ENCODE measurements at places on chromosomes 3 and 15.

GRCh38 chr3:182490596-182491491 lies 302.5 kb upstream of the ATP11B start:
- DNase-seq: peak; percentile 25

GRCh38 chr3:53030619-53031449 lies 15.0 kb downstream of the SFMBT1 start:
- peak; percentile 42 for DNase-seq

DNA sequence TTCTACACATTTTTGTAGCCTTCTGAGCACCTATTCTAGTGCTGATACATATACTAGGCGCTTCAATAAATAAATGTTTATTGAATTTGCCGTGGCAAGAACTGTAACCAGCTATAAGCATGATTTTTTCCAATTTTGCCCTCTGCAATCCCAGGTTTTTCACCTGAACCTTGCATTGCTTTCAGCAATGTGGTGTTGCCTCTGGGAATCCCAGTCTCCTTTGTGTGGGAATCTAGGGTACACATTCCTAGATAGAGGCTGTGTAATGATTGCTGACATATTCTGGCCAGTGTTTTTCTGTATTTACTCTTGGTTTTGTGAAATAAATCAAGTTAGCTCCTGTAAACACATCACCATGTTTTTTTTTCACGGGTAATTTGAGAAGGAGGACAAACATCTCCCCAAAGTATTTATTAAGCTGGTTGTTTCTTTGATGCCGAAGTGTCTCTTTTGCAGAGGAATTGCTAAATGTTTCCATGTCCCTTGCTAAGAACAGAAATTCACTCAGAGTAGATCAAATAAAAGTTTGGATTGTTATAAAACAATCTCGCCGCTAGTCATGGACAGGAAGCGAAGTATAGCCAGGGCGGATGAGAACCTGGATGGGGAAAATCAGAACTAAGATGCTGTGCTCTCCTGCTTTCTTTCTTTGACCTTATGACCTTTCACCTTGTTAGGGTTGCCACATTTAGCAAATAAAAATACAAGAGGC lies 1.2 kb downstream of the CFAP91 start:
- no peak for DNase-seq

DNA sequence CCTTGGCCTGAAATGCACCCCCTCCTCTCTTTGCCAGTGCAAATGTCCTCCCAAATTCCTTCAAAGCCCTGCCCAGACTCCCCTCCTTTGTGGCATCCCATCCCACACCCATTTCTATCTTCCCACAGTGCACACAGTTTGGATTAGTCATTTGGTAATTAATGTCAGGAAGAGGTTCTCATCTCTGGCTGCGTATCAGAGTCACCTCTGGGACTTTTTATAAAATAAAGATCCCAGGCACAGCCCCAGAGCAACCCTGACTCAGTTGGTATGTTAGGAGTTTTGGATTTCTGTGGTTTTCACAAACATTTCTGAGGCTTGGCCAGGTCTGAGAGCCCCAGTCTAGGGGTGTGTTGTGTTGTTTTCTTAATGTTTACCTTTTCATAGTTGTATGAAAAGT lies 41.6 kb downstream of the C3orf20 start:
- no peak for DNase-seq

- no peak for DNase-seq
These were observed 4.5 kb downstream of the CHRD start for GRCh38 chr3:184384342-184384741.
